ENCODE measurements at places on chromosomes 3 and 15.

GRCh38 chr15:71471347-71471746 is 339.0 kb upstream of the NR2E3 start:
- peak; percentile 23 for DNase-seq

- no peak for DNase-seq
Observed at GRCh38 chr15:98282656-98283332, 322.3 kb downstream of the ARRDC4 start.

DNA sequence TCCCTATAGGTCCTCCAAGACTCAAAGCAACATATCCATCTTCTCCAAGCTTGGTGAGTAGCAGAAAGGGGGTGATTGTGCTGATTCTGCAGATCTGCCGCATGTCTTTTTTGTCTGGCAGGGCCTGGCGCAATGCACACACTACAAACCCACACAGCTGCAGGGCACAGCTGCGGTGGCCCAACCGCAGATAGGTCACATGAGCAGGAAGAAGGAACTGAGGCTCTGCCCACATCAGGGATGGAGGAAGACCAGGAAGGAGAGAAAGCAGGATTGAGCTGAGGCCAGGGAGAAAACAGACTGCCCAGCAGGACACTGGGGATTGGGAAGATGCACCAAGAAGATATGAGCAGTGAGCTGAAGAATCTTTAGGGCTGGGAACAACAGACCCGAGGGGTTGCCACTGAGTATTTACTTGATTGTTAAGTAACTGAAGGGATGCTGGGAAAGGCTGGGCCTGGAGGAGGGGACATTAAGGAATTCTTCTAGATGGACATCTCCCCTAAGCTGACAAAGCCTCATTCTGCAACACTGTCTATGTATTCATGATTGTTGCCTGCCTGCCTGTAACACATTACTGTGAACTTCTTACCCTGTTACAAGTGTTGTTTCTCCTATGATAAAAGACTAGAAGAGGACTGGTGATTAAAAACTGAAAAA is 126.7 kb downstream of the MYLK start:
- DNase-seq: no peak

GRCh38 chr3:151203051-151203420 is at the start of gene GPR171:
GPR171 (minus strand) TSS chr3:151203216; CDS start chr3:151199386, 3,830 bp downstream.
- no peak for DNase-seq

DNA sequence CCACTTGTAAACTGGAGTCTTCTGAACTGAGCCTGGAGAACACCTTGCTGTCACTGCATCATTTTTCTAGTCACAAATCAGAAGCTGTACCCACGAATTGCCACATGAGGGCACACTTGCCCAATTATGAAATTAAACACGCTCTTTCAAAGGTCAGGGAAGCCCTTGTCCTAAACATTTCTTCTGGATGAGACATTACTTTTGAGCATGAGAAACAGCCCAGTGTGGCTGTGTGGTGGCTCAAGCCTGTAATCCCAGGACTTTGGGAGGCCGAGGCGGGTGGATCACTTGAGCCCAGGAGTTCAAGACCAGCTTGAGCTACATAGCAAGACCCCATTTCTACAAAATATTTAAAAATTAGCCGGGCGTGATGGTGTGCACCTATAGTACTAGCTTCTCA is 27.5 kb upstream of the CFAP161 start:
- peak; percentile 81 for DNase-seq

DNA sequence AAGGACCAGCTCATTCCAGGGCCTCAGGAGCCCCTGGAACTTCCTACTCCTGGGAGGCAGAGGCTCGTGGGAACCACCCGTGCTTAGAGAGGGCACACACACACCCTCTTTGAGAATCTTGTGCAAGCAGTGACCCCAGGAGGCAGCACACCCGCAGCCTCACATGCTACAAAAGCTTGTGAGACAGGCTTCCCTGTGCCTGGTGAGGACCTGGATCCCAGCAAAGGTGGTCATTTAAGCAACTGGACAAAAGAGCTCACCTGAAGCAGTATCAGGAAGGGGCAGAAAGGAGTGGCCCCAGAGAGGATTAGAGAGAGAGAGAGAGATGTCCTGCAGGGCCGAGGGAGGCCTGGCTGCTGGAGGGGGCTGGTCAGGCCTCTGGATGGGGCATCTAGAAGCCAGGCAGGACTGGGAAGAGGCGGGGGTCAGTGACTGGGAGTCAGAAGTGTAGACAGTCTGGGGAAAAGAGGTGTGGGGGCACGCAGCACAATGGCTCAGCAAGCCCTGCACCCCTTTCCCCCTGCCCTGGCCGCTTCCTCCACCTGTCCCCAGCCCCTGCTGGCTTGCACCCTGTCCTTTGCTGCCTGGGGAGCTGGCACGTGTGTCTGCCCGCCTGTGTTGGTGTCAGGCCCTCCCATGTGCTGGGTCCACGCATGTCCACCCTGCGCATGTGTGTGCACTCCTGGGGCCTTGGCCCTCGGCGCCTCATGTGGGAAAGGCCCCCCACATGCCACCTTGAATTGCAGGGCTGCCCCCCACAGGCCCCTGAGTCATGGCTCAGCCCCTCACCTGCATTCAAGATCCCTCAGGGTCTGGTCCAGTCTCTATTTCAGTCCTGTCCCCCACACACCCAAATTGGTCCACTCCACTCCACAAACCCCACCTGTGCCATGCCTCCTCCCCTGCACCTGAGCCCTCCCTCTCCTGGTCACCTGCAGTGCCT is 36.9 kb downstream of the TSPAN3 start:
- DNase-seq: no peak

DNA sequence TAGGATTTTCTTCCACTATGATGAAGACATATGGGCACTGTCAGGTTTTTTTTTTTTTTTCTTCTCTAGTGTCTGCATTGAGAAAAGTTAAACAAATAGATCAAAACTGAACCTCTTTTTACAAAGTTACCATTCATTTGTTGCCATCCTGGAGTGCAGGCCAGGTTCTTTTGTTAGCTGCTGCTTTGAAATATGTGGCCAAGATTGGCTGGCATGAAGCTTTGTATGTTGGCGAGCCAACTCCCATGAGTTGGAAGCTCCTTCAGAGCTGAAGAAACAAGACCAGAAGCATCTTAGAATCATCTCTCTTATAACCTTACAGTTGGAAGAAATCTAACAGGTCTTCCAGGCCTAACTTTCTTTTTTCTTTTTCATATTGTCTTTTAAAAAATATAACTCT is 346.5 kb downstream of the THSD4 start:
- DNase-seq: no peak

DNA sequence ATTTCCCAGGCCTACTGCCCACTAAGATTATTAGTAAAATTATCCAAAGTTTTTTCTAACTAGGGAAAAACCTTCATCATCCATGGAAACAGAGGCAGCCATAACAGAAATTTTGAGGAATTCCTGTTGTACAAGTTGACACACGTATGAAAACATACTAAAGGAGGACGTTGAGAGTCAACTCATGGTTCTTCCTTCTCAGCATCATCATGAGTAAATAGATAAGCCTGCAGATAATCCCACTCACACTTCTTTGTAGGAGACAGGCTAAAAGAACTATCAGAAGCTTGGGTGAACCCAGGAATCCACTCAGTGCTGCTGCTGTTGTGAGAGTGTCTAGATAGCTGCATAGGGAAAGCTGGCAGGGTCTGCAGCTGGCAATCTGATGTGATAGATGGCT is 694.8 kb upstream of the NR2F2 start:
- DNase-seq: no peak

DNA sequence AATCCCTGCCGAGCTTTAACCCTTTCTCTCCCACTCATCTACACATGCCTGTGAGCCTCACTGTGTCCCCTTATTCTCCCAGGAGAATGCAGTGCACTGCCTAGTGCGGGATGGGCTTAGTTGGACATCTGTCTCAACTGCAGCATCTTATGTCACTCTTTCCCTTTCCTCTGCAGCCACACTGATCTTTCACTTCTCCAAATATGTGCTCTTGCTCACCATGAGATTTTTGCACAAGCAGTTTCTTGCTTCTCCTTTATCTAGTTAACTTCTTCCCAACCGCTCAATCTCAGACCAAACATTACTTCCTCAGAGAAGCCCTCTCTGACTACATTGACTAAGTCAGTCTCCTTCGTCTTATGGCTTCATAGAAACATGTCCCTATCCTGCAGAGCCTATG is 292.3 kb downstream of the KBTBD8 start:
- no peak for DNase-seq

DNA sequence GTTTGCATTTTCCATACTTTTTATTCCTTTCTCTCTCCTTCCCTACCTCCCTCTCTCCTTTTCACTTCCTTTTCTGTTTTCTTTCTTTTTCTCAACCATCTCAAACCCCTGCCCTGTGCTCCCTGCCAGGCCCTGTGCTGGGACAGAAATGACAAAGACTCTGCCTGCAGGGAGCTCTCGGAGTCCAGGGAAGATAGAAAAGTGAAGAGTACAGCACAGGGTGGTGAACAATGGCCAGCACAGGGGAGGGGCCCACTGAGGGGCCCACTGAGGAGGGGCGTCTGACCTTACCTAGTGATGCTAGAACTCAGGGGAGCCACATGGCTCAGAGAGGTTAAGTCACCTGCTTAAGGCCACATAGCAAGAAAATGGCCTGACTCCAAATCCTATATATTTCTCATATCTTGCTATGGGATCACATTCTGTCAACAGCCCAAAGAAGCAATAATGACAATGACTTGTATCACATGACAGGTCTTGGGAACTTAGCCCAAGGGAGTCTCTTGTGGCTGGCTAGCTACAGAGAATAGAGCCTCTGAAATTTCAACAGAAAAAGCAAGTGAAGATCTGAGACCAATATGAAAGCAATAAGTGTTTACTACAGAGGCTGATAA is 44.3 kb upstream of the ATP2B2 start:
- no peak for DNase-seq

DNA sequence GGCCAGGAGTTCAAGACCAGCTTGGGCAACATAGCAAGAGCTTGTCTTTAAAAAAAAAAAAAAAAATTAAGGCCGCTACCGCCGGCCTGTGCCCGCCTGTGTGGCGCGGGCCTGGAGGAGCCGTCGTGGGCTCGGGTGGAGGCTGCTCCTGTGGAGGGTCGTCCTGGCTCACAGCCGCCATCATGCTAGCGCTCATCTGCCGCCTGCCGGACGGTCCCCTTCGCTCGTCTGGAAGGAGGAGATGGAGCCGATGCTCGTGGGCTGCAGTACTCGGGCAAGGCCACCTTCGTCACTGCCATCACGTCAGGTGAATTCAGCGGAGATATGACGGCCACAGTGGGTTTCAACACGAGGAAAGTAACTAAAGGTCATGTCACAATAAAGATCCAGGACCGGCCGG is 37.4 kb downstream of the TFRC start:
- no peak for DNase-seq

DNA sequence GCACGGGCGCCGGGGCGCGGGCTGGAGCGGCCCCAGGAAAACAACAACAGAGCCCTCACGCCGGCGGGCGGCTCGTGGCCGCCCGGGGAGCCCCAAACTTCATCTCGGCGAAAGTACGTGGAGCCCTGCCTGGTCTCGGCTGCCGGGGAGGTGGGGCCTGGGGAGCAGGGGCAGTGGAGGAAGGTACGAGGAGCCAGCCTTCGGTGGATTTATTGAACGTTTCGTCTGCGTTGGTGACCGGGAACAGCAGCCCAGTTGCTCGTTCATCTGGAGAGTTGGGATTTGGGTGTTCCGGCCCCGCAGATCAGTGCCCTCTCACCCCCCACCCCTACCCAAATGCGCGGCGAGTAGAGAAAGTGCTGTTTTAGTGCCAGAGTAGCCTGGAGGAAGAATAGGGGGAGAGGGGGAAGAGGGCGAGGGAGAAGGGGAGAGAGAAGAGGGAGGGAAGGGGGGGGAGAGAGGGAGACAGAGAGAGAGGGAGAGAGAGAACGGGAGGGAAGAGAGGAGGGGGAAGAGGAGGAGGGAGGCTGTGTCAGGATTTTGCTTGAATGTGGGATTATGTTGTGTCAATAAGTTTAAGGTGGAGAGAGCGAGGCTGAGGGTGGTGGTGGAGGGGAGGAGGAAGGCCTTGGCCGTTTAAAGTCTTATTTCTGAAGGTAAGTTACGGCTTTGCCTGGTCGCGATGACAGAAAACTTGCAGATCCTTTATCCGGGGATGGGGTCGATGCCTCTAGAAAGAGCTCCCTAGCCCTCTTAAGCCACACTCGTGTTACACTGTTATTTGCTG is 970 bp downstream of the BBX start:
- DNase-seq: peak; percentile 65

- no peak for DNase-seq
Observed at GRCh38 chr15:85462029-85462428, 81.6 kb downstream of the AKAP13 start.

- DNase-seq: peak; percentile 77
Observed at GRCh38 chr15:87227846-87228245, 1028.7 kb downstream of the NTRK3 start.

- DNase-seq: no peak
Observed at GRCh38 chr3:64489361-64490044, 198.3 kb downstream of the ADAMTS9 start.

- peak; percentile 73 for DNase-seq
Observed at GRCh38 chr15:63587527-63587926, 9.7 kb upstream of the FBXL22 start.

- DNase-seq: no peak
Observed at GRCh38 chr3:33919312-33920120, 121.1 kb downstream of the PDCD6IP start.

DNA sequence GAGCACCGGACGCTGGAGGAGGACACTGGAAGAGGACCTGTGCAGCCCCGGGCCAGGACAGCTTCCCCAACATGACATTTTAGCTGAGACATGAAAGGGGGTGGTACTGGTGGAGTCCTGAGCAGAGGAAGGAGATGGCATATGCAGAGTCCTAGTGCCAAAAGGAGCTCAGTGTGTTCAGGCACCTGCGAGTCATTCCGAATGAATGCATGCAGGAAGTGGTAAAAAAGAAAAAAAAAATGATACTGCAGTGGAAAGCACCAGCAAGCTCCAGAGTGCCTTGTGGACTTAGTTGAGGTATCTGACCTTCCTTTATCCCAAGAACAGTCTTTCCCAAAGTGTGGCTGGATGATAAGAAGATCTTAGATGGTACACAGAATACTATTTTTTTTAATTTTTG is 6.6 kb upstream of the ZNF148 start:
- DNase-seq: peak; percentile 78

GRCh38 chr15:79956354-79956939 is 14.5 kb downstream of the BCL2A1 start:
- no peak for DNase-seq

GRCh38 chr3:187615630-187616029 is 54.6 kb downstream of the SST start:
- DNase-seq: no peak

- no peak for DNase-seq
Observed at GRCh38 chr3:32620611-32621310, 50.1 kb upstream of the DYNC1LI1 start.

DNA sequence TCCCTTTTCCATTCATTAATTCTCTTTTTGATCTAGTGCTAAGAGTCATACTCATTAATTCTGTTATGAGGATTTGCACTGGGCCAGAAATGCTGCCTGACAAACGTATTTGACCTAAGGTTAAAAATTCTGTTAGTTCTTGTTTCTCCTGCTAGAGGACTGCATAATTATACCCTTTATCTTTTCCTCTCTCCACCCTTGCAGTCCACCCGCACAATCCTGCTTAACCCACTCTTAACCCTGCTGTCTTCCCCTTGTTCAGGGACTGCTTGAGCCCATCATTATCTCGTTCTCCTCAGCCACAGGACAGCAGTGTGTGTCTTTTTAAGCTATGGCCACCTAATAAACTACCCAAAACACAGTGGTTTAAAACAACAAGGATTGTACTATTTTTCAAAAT is 31.1 kb upstream of the DYNC1LI1 start:
- DNase-seq: no peak

- DNase-seq: no peak
Observed at GRCh38 chr3:188439080-188439479, 285.1 kb downstream of the LPP start.

- no peak for DNase-seq
Observed at GRCh38 chr3:101383656-101384055, 63.3 kb upstream of the IMPG2 start.

All from ELR (cell line).